Nucleus accumbens (tissue), 56 donors: ENCODE measurements at places on chromosomes 11 and 22.
A peak's percentile ranks its signal among the peaks of the same experiment; 100 is the strongest.

DNA sequence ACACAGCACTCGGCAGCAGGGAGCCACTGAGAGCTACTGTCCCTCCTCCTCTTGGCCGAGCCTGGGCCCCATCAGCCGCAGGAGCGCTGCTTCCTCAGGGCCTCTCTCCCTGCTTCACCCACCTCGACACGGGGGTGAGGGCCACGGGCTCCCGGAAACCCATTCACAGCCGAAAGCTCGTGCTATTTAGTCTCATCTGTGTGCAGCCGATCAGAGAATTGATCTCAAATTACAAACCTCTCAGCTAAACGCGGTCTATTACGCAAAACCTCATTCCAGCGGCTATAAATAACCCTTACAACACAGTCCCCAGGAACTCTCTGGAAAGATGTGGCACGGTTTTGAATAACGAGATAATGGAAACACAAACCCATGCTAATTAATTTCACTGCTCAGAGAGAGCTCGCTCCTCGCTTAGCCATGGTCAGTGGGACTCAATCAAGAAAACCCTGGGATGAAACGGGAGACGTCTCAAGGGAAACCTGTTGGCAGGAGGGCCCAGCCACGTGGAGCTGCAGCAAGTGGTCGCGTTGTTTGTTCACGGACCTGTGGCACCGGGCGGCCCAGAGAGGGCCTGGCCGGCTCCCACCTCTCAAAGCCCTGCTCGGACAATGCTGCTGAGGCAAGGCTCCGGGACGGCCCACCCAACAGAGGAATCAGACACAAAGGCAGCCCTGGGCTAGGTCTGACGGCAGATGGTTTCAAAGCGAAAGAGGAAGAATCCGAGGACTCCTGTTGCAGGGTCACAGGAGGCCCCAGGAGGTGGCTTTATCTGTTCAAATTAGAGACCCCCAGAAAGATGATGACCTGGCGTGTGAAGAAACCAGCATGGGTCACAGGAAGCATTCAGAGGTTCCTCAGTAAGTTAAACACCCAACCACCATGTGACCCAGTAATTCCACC, 210.5 kb downstream of the CTTN start:
- no peak for DNase-seq

- no peak for DNase-seq
Observed at GRCh38 chr11:211741-212140, 4.2 kb downstream of the RIC8A start.

GRCh38 chr22:43428005-43428485, 16.2 kb downstream of the MPPED1 start:
- DNase-seq, result no peak

DNA sequence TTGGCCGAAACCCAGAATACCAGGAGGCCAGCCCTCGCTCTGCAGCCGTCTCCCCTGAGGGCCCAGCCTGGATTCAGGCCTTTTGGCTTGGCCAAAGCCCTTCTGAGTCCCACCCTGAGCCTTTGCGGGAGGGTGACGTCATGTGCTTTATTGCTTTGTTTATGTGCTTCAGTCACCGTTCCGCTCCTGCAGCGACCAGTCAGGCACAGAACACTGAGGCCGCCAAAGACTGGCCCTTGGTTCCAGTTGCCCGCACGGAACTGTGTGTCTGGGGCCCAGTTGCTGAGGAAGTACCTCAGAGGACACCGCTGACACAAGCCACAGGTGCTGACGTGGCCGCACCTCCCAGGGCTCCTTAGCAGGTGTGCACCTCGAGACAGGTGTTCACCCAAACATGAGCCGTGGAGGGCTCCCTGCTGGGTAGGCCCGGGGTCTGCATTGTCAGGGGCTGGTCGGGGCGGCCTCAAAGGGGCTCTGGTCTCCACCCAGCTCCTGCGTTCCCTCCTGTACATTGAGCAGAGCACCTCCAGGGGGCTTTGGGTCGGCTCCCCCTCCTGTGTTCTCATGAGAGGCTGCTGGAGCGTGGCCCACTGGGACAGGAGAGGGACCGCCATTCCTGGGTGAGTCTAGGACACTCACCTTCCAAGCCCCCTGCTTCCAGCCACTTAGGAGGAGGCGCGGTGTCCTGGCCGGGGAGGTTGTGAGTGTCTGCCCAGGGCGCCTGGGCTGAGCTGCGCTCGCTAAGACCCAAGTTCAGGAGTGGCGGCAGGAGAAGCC, 376.8 kb downstream of the TBC1D22A start:
- DNase-seq, result no peak

DNA sequence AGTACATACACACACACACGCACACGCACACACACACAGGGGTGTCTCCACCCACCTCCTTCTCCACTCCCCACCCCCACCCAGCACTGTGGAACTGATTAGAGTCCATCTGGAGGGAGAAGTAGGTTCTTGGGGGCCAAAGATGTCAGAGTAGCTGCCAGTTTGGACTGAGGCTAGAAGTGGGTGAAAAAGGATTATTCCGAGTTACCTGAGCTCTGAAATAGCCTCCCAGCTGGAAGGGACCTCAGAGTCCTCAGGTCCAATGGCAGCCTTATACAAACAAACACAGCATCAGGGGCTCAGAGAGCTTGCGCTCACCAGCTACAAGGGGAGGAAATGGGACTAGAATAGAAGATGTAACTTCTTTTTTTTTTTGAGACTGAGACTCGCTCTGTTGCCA, 20.8 kb downstream of the IL10RA start:
- no peak for DNase-seq

GRCh38 chr11:103731670-103732069, 304.8 kb upstream of the DDI1 start:
- DNase-seq, result no peak

GRCh38 chr11:120400564-120401364, 64.6 kb downstream of the ARHGEF12 start:
- no peak for DNase-seq

DNA sequence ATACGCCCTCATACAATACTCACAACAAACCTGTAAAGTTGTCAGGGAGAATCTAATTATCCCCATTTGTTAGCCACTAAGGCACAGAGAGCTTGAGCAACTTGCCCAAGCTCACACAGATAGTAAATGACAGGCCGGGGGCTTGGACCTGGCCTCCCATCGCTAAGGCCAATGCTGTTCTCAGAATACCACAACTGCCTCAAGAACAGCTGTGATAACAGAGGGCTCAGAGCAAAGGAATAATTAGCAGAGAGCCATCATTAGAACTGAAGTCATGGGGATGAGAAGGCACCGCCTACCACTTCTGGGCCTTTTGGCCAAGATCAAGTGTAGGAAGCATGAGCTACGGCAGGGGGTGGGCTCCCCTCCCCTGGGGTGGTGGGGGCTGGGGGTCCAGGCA, 98.6 kb downstream of the FEZ1 start:
- no peak for DNase-seq

DNA sequence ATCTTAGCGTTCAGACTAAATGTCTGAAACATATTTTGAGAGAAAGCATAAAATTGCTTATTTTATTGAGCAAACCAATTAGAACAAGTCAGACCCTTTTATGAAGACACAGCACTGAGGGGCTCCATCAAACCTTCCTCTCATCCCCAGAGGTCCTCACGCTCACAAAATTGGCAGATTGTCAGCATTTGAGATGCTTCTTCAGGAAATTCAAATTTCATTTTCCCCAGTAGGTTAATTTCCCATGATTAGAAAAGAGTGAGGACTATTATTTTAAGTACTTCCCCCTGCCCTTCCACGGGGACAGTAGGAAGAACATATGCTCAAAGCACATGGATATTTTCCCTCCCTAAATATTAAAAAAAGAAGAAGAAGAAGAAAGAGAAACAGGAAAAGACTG, 851.8 kb downstream of the BRD1 start:
- DNase-seq, result no peak

- peak; percentile 34 for DNase-seq
Observed at GRCh38 chr11:110173811-110174644, 80.8 kb downstream of the ZC3H12C start.

DNA sequence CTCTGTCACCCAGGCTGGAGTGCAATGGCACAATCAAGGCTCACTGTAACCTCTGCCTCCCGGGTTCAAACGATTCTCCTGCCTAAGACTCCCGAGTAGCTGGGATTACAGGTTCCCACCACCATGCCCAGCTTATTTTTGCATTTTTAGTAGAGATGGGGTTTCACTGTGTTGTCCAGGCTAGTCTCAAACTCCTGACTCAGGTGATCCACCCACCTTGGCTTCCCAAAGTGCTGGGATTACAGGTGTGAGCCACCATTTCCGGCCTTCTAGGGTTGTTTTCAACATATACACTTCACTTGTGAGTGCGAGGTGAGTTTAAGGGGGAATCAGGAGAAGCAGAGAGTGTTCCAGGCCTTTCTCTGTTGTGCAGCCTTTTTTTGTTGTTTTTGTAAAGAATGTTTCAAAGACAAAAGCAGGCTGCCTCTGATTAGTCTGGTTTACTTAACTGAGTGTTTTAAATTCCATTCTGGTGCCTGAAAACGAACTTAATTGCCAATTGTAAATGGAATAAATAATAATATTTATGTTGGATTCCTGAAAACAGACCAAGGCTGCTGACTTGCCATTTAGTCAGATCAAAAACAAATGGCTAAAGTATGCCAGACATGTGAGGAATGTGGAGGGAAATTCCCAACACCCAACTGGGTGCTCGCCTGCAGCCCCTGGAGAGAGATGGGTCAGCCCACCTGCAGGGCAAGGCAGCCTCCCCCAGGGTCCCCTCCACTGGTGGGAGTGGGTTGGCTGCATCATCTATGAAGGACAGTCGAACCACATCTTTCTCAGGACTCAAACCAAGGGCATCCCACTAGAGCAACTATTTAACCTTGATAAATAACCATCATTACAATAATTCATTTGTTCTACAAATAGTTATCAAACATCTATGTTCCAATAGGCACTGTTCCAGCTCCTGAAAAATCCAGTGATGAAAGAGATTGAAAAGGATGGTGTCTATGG, 4.6 kb upstream of the RANGAP1 start:
- no peak for DNase-seq

GRCh38 chr11:122344215-122344614, 228.2 kb upstream of the BLID start:
- no peak for DNase-seq

GRCh38 chr11:118057251-118058145, 19.4 kb upstream of the TMPRSS4 start:
- DNase-seq, result no peak

- no peak for DNase-seq
Observed at GRCh38 chr11:2189938-2190656, 18.5 kb upstream of the TH start.

- no peak for DNase-seq
Observed at GRCh38 chr11:59437770-59438169, 1.5 kb downstream of the OR5A1 start.

- DNase-seq, result no peak
Observed at GRCh38 chr11:43810929-43811596, 69.6 kb upstream of the ALKBH3 start.

DNA sequence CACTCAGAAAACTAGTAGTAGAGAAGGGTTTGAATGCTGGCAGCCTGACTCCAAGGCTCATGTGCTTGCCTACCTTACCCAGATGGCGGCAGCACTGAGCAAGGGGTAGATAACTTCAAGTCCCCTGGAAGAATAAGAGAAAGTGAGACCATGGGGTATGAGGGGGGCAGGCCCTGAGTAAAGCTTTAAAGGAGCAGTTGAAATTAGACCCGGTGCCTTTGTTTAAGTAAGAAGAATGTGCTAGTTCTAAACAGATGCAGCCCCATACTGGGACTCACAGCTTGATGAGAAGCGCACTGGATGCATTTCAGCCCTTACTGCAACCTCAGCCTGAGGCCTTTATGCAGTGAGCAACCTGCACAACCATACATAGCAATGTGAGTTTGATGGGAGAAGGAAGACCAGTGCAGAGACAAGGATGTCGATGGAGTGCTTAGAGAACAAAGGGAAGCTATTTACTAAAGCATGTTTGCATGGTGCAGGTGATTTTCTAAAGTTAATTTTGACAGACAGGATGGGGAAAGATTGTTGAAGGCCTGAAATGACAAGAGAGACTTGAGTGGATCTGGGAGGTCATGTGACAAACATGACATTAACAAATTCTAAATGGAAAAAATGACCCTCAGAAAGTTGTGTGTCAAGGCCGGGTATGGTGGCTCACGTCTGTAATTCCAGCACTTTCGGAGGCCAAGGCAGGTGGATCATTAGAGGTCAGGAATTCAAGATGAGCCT, 27.1 kb upstream of the TMA7B start:
- DNase-seq, result no peak

GRCh38 chr11:75194147-75194546, 43.2 kb downstream of the SLCO2B1 start:
- DNase-seq, result no peak

DNA sequence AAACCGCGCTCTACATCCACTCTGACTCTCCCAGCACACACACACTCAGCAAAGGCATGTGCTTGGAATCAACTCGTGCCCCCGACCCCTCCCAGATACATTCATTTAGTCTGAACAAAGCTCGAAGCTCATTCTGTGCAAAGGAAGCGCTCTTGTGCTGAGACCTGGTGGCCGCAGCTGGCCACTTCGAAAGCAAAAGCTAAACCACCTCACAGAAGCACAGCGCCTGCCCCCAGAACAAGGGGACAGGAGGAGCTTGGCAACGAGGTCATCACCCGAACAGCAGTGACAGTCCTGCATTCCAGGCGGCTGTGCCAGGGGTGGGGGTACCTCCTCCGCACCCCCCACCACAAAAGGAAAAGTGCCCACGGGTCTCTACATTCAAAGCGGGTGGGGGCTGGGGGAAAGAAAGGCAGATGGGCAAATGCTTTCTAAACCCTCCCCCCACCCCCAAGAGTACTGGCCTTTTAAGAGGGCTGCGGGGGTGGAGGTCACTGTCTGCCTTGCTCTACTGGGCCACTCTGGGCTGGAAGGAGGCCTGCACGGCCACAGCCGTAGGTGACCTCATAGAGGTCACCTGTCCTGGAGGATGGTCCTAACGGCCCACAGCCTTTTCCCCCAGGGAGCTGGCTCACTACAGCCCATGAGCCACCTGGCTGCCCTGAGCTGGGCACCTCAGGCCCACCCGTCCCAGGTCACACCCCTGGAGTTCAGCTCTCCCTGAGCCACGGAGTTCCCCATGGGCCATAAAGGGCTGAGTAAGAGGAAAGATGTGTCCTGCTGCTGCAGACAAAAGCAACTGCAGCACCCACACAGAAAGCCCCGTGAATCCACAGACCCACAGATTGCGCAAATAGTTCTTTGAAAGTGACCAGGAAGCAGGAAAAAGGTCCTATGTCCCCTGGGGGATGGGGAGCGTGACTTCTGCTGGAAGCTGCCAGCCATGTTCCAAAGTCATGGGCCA, 21.3 kb downstream of the CBX7 start:
- DNase-seq, result no peak

DNA sequence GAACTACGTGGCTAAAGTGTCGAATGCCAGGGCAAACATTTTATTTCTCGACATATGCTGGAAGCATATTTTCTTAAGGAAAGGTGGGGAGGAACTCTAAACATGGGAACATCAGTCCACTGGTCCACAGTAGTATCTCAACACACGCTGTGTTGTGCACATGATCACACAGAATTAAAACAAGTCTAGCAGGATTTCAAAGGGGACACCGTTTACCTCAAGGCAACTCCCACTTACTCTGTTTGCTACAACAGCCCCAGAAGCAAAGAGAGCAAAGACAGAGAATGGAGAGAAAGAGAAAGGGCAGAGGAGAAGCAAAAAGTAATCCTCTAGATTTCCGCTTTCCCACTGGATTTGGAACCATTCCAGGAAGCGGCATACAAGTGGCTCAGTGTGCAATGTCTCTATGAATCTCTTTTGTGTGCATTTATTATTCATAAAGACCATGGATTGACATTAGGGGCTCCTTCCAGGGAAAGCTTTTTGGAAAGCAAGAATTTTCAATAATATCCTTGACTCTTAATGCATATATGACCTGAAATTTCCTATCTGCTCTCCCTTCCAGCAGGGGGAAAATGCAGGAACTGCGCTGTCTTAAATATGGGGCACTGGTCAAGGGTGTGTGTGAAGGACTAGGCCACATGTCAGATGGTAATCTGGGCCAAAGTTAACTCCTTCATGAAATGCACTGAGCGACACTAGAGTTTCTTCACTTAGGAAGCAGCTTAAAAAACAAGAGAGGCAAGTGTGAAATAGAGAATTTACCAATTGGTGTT, 34.8 kb upstream of the CCDC34 start:
- no peak for DNase-seq
